Fibroblast of skin of left biceps (primary cell): ENCODE measurements at places on chromosomes 11 and 22.
A peak's percentile ranks its signal among the peaks of the same experiment; 100 is the strongest.

DNA sequence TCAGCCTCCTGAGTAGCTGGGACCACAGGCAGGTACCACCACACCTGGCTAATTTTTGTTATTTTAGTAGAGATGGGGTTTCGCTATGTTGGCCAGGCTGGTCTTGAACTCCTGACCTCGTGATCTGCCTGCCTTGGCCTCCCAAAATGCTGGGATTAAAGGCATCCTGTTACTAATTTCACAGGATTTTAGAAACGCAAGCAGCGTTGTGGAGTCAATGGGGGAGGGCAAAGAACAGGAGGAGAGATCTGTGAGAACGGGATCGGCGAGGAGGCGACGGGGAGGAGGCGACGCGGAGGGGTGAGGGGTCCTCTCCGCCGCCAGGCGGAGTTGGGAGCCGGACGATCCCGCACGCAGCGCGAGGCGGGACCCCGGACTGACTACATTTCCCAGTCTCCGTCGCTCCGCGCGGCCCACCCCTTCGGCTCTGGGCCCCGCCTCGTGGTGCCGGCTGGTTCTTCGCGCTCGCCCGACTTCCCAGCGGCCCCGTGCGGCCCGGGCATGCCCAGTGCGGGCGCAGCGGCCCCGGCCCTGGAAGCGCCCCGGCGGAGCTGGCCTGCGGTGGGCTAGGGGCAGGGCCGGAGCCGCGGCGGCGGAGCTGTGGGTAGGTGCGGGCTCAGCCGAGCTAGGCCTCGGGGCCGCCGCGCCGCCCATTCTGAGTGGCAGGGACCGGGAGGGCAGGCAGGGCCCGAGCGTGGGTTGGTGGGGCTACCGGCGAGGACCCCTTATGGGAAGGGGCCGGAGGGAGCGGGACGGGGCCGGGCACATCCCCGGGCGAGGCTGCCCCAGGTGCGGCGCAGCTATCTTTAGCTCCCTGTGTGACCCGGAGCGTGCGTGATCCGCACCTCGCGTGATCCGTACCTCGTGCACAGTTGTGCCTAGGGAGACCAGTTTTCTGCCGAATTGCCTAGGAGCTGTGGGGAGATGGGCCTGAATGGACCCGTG lies at the start of gene EI24:
EI24 (plus strand) TSS at position 508 of the 945 bp plus-strand sequence. CDS start 3,051 bp downstream, outside the sequence.
- DNase-seq, result peak; percentile 80

GRCh38 chr11:81005595-81005994 lies 1564.8 kb upstream of the TENM4 start:
- peak; percentile 74 for DNase-seq

DNA sequence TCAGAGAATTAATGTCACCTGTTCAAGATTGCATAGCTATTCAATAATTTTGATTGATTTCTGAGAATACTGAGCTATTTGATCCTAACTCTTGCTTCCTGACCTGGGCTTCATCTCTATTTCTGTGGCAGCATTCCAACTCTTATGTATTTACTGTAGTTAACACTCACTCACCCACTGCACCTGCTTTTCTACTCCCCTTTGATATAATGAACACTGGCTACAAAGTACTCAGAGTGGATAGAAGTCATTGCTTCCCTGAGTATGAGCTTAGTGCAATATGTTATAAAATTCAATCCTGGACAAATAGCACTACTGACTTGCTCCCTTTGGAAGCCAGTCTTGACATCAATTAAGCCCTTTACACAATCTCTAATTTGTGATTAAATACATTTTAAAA lies 117.2 kb downstream of the APIP start:
- DNase-seq, result no peak

- DNase-seq, result no peak
Measured at GRCh38 chr11:8928981-8929615, 3.6 kb downstream of the C11orf16 start.

- DNase-seq, result no peak
Measured at GRCh38 chr11:129298988-129299387, 76.7 kb upstream of the BARX2 start.

GRCh38 chr11:64252003-64252872 lies 908 bp downstream of the PLCB3 start:
- no peak for DNase-seq

DNA sequence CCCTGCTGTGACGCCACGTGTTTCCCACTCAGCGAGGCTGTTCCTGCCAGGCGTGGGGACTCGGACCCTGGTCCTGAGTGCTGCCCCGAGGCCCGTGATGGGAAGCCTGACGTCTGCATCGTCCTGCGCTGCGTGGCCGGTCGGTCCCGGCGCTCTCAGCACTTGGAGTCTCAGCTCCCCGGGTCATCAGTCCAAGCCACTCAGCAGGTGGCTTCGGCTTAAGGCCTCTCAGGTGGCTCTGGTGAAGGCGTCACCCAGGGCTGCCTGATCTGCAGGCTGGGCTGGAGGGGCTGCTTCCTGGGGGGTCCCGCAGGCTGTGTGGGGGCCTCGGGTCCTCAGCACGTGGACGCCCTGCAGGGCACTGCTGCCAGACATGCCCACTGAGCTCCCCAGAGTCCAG lies 35.3 kb downstream of the BRSK2 start:
- DNase-seq, result no peak

- peak; percentile 77 for DNase-seq
Measured at GRCh38 chr11:72722050-72722748, 30.0 kb downstream of the ARAP1 start.

DNA sequence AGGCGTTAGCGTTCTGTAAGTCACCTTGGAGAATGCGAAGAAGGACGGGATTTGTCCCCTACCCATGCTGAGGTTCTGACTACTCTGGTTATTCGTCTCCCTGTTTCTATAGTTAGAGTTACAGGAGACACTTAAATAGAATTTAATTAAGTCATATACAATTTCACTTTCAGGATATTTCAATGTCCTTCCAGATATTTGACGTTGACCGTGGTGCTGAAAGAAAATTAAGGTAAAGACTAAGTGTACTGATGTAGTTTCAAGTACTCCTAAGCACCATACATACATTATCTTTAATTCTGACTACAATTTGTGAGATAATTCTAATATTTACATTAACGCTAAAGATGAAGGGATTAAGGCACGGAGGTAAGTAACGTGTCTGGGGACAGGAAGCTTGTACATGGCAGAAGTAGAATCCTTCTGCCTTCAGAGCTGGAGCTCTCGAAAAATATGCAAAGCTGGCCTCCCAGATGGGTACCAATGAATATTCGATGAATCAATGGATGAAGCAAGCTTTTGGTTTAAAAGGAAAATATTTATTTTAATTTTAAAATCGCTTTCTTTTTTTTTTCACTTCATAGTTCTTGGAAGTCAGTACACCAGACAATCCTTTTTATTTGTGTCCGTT lies 539 bp upstream of the SLC36A4 start:
- DNase-seq, result no peak
